ENCODE measurements at places on chromosomes 2 and 18.

GRCh38 chr2:47038656-47039488 is 116.2 kb downstream of the STPG4 start:
- no peak for DNase-seq

GRCh38 chr2:157786663-157787363 is 89.3 kb downstream of the ACVR1 start:
- DNase-seq: no peak

DNA sequence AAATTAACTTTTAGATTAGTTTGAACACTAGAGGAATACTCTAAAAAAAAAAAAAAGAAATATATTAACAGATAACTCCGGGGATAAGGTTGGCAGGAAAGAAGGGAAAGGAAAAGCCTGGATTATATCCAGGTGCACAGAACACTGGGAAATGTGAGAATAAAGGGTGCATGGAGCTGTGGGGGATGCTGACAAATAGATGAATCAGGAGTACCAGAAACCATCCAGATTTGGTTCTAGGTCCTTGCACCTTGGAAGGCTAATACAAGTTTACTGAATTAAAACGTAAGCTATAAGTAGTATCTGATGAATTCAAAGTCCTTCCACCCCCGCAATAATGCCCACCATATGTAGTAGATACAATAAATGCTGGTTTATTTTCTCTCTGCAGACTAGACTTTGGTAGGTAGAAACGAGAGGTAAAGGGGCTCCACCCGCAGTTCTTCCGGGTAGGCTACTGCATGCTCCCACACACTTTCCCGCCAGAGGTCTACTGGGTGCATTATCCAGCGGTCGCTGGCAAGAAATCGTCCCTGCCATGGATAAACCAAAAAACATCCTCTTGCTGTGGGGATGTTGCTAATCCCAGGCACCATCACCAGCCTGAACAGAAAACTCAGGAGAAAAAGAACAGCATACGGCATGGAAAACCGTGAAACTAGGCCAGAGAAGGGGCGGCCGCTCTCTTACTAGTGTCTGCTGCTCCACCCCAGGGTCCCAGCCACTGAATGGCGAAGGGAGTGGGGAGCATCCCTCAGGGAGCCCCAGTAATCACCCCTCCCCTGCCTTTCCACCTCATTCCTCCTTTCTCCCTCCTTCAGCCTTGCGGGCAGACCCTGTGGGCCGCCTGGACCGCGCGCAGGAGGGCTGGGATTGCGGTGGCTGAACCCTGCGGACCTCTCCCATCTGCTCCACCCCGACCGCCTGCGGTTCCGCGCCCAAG is 1.5 kb downstream of the CNRIP1 start:
- DNase-seq: no peak

- DNase-seq: no peak
These were observed 510.6 kb downstream of the ERBB4 start for GRCh38 chr2:212027681-212028628.

DNA sequence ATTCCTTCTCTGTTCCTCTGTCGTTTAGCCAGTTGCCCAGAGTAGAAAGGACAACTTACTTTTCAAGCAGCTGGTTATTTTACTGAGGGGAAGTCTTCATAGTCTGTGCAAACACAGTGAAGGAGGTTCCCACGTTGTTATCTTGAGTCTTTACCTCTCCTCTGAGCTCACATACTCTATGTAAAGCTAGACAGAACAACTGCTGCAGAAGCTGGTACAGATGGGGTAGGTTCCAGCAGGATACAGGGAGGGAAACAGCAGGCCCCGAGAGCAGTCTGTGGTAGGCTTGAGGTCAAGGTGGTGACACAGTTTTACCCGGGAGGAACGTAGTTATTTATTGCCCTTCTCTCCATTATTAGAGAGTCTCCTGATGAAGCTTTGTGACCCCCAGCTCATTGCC is 93.4 kb upstream of the LDLRAD4 start:
- no peak for DNase-seq

GRCh38 chr2:8857709-8858108 is 20.3 kb upstream of the KIDINS220 start:
- no peak for DNase-seq

GRCh38 chr2:242012956-242013764 is 143.6 kb downstream of the RTP5 start:
- no peak for DNase-seq

- no peak for DNase-seq
These were observed 438 bp downstream of the HSPE1 start for GRCh38 chr2:197500503-197501131.

DNA sequence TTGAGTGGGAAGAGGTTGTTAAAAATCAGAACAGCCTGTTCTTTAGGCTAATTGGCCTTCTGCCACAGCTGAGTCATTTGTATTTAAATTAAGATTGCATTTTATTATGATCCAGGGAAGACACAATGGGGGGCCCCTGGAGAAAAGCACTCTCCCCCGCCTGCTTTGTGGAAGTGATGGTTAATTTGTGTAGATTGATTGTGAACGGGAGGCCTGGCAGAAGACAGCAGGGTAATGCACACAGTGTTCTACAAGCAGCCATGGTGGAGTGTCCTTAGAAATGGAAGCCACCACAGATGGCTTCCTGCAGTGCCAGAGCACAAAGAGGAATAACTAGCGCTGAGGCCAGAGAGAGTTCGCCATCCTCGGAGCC is 19.6 kb downstream of the RAMP1 start:
- DNase-seq: no peak

DNA sequence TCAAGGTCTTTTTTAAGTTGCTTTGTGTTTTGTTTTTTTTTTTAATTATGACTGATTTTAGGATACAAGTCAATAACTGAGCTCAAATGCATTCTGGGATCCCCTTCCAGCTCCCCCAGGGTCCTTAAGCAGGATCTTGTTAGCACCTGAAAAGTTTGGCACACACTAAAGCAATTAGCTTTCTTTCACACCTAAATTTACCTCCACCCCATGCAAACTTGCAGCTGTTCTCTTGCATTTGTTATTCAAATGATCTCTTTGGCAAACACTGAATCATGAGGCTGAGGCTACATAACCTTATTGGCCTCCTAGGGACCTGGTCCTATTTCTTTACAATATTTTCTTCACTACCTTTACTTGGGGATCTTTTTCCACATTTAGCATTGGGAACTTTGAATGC is 2026.1 kb upstream of the CELF4 start:
- DNase-seq: no peak

DNA sequence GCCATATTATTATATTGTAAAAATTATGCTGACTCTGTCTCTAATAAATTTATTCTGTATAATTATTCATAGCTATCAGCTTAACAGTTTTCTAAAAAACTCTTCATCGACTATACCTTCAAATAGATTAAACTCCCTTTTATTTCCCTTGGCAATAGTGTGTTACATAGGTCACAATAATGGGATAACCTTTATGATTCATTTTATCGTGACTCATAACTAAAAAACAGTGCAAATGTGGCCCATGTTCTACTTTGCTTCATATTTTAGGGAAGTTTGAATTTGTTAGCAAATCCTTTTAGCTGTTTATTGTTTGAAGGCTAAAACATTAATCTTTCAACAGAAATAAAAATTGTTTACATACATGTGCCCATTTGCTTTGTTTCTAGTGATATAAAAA is 783.2 kb upstream of the CDH2 start:
- DNase-seq: no peak

- DNase-seq: no peak
These were observed 13.4 kb upstream of the EVA1A start for GRCh38 chr2:75574106-75574505.

GRCh38 chr2:236306825-236307540 is 42.8 kb upstream of the ASB18 start:
- DNase-seq: no peak

- DNase-seq: peak; percentile 42
These were observed 101.0 kb upstream of the ZNF236 start for GRCh38 chr18:76721207-76721996.

GRCh38 chr2:218996937-218997336 is 3.7 kb upstream of the CRYBA2 start:
- DNase-seq: no peak

GRCh38 chr2:111900859-111901258 is 2.5 kb downstream of the MERTK start:
- DNase-seq: no peak

DNA sequence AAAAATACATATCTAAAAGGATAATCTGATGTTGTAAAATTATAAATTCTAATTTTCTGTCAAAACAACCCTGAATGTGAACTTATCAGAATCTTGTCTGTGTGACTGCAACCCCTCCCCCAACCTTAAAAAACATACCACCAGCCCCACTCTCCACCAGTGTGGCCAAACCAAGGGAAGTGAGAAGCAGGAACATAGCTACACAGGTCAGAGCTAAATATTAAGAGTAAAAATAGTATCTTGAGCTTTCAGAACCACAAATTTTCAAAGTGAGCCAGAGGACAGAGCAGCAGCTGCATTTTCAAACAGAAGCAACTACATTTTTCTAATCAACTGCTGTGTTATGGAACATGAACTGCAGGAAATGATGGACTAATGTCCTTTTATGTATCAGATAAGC is 156.7 kb downstream of the SLC4A10 start:
- no peak for DNase-seq

- DNase-seq: no peak
These were observed 199.2 kb downstream of the CAMKMT start for GRCh38 chr2:44560941-44561340.

GRCh38 chr2:176109946-176110345 is 2.9 kb downstream of the HOXD11 start:
- no peak for DNase-seq

DNA sequence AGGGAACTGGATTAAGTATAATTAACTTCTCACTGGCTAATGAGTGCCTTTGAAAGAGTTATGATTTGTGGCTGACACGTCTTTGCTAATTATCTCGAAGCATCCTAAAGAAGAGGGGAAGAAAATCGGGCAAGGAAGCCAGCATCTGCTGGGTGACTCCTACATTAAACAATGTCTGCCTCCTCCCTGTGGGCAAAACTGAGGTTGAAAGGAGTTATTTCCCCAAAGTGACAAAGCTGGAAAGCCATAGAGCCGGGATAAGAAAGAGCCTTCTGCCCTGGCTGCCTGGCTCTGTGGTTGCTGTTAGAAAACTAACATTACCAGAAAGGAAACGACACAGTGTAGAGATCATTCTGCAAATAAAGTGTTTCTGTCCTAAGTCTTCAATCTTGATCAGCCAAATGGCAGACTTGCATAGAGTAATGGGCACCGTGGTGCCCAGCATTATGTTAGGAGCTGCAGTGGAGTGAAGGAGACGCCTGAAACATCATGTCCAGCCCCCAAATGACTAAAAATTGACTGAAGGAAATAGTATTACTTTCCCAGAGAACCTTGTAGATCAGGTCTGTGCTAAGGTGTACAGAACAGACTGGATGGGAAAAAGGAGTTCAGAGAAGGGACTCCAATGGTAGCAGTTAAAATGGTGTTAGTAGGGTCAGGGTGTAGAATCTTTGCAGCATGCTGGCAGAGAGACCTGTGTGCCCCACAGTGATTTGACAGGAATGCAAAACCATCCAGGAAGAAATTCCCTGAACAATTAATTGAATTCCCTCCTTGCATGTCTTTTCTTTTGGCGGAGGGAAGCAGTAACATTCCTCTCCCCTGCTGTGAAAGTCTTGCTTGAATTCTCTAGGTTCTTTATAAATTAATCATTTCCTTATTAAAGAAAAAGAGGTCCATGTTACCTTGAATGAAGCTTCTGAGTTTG is 44.4 kb downstream of the ALPK2 start:
- no peak for DNase-seq

GRCh38 chr18:9751371-9752031 is 43.4 kb downstream of the RAB31 start:
- no peak for DNase-seq

DNA sequence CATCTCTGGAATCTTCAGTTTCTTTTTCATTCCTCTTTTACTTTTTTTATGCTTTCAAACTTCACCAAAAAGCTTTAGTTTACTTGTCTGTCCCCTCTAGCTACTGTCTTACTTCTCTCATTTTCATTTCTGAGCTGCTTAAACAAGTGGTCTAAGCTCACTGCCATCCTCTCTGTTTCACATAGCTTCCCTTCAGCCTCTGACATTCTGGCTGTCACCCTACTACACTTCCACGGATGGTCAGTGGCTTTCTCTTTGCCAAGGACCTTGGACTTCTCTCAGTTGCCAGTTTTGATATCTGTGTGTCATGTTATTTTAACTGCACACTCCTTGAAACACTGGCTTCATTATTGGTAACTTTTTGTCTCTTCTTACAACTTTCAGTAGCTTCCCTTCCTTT is 176.1 kb downstream of the IKZF2 start:
- DNase-seq: no peak

DNA sequence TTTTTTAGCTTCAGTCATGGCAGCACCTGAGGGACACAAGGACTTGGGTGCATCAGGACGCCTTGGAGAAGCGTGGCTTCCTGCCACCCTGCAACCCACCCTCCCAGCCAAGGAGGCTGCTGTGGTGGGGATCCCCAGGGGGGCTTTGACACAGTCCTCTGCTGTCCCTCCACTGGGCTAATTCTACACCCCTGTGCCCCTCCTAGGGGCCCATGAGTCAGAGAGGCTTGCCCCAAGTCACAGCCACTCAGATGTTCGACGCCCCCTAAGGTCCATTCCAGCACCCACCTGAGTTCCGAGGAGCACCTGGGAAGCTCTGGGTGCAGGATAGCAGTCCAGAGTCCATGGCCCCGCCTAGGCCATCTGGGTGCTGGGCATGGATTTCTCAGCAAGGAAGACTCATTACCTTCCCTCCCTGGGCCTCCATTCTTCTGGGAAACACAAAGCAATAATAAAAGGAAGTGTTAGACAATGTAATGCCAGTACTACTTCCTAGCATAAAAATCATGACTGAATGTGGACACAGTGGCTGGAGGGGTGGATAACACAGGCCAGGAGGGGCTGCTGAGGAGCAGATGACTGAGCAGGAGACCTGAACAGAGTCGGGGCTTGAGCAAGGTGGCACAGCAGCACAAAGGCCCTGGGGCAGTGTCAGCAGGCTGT is 3.7 kb downstream of the ALPG start:
- DNase-seq: no peak

DNA sequence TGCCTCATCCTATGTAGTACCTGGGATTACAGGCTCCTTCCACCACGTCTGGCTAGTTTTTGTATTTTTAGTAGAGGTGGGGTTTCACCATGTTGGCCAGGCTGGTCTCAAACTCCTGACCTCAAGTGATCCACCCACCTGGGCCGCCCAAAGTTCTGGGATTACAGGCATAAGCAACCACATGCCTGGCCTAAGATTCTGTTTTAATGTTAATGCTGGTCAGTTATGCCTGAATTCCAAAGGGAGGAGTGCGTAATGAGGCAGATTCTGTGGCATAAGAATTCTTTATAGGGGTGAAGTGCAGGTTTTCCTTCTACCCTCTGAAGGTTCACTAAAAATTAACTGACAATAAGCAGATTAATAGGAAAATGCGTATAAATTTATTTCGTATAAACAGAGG is 1343.8 kb upstream of the LRRTM1 start:
- DNase-seq: no peak

- no peak for DNase-seq
These were observed 101.7 kb upstream of the ZNF521 start for GRCh38 chr18:25453556-25454269.

GRCh38 chr2:164066095-164066494 is 330.3 kb upstream of the FIGN start:
- no peak for DNase-seq

DNA sequence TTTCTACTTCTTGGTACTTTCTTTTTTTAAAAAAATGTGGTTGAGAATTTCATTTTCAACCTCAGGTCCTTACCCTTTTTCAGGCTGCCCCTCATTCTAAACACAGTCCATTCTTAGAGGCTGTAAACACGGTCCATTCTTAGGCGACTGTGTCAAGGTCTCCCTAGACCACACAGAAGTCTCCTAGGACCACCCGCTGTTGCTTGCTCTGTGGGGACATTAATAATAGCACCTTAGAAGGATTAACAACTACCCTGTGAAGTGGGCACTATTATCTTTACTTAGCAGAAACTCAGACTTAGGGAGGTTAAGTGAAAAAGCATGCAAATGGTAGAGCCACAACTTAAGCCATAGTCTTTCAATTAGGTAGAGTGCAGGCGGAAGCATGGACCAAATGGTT is 91.7 kb downstream of the RBMS1 start:
- DNase-seq: no peak
